ENCODE measurements at places on chromosomes 6 and 20. TPM values are rescaled to one million over a fixed set of nuclear protein-coding genes. Genes with fewer than 3 reads are reported as not detected.

DNA sequence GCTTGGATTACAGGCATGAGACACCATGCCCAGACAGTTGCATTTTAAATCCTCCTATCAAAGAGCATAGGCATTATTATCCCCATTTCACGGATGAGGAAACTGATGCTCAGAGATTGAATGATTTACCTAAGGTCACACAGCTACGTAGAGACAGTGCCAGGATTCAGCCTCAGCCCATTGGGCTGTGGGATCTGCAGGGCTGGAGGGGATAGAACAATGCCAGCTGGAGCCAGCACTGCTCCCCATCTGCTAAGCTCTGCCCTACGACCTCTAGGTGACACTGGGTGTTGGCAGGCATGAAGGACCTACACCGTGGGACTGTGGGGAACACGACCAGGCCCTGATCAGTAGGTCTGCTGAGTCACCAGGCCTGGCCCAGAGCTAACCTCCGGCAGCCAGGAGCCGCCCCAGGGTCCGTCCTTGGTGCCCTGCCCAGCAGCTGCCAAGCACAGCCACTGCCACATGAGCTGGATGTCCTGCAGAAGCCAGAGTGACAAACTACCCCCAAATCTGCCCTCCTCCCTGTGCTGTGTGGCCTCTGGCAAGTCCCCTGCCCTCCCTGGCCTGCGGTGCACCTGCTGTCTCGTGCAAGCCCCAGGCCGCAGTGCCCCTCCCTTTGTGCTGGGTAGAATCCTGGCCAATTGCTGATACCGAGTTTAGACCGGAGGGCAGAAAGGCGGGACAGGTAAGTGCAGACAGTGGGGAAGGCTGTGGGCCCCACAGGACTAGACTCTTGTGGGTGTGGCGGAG is 47.6 kb upstream of the PTGIS start:
- H3K4me1 ChIP-seq = no peaks in the 10 kb centered on the region
- peak; percentile 86 for DNase-seq
- no peaks in the 10 kb centered on the region for H3K27me3 ChIP-seq
- H3K36me3 ChIP-seq = no peaks in the 10 kb centered on the region

DNA sequence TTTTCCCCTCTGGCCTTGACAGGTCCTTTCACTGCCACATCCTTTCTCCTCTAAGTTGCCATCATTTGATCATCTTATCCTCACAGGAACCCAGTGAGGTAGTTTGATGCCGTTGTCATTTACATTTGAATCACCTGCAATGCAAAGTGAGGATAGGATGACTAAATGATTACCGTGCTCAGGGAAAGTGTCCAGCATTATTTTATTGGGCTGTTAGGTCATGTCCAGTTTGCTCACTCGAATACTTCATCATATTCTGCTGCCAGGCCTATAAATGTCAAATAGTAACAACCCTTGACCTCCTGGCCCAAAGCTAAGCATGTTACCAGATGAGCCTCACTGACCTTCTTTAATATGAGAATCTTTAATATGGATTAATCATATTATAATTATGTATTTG is 1068.7 kb upstream of the FLRT3 start:
- H3K4me1 ChIP-seq = no peaks in the 10 kb centered on the region
- H3K36me3 ChIP-seq = no peaks in the 10 kb centered on the region
- H3K4me3 ChIP-seq = no peak overlapping the region
- no peaks in the 10 kb centered on the region for H3K27me3 ChIP-seq

Gene TCEA2
- total RNA-seq = 45.5 TPM

DNA sequence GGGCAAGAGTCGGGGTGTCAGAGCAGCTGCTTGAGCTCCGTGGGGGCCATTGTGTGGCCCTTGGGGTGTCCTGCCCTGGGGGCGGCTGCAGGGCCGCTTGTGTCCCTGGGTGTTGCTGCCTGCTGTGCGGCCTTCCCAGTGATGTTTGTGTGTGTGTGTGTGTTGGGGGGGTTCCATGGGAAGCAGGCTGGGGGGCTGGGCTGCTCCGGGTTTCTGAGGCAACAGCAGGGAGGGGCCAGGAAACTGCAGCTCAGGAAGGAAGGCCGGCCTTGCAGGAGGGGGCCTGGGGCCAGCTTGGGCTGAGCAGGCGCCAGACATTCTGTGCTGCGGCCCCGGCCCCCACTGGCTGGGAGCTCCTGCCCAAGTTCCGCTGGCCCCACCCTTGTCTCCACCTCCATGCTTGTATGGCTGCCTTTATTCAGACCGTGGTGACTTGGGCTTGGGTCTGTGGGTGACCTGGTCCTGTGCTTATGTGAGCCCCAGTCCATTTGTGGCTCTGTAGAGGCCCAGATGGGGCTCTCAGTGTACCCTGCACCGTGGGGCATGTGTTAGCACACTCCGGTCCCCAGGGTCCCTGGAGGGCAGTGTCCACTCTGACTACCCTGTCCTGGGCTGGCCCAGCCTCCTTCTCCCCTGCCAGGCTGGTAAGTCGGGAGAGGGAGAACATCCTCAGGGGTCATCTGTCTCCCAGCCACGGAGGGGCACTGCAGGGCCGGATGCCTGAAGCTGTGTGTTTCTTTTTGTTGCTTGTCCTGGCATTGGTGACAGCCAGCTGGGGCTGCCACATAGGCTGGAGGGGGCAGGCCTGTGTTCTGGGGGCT is 4.6 kb upstream of the SOX18 start:
- H3K4me1 ChIP-seq = no peaks in the 10 kb centered on the region
- no peak for DNase-seq
- no peak overlapping the region for H3K4me3 ChIP-seq
- H3K27me3 ChIP-seq = no peaks in the 10 kb centered on the region

DNA sequence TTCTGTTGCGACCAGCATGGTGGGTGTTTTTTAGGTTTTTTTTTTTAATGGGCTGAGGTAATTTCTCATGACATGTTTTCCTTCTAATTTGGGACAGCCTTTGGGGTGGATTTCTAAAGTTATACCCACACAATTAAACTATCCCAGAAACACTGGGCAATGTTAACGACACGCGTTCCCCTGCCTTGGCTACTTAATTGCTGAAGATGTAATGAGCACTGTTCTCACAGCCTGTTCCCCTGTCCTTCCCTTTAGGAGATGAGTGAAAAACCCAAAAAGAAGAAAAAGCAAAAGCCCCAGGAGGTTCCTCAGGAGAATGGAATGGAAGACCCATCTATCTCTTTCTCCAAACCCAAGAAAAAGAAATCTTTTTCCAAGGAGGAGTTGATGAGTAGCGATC is 5.2 kb downstream of the NOP56 start:
- no peak overlapping the region for H3K4me3 ChIP-seq
- no peak for DNase-seq
- no peak overlapping the region for H3K27ac ChIP-seq
- no peaks in the 10 kb centered on the region for H3K27me3 ChIP-seq
- no peaks in the 10 kb centered on the region for H3K4me1 ChIP-seq
- H3K36me3 ChIP-seq = peaks cover 20% of the 10 kb centered on the region

- H3K27me3 ChIP-seq = no peaks in the 10 kb centered on the region
- no peak overlapping the region for H3K27ac ChIP-seq
- no peaks in the 10 kb centered on the region for H3K36me3 ChIP-seq
- peaks cover 6% of the 10 kb centered on the region for H3K4me1 ChIP-seq
- H3K4me3 ChIP-seq = no peak overlapping the region
These were observed 383.8 kb upstream of the CITED2 start for GRCh38 chr6:139758209-139758611.

Gene EYA4
- total RNA-seq = 4.4 TPM

Gene DLK2
- not detected for total RNA-seq

DNA sequence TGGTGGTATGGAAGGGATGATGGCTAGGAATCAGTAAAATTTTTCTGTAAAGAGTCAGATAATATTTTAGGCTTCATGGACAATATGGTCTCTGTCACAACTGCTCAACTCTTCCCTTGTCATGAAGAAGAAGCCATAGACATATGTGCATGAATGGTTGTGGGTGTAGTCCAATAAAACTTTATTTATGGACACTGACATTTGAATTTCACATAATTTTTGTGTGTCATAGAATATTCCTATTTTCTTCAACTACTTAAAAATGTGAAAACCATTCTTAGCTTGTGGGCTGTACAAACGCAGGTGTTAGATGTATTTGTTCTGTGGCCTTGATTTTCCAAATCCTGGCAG is 59.9 kb downstream of the SYNDIG1 start:
- H3K27ac ChIP-seq = no peak overlapping the region
- no peaks in the 10 kb centered on the region for H3K36me3 ChIP-seq
- no peak overlapping the region for H3K4me3 ChIP-seq
- no peaks in the 10 kb centered on the region for H3K4me1 ChIP-seq
- H3K27me3 ChIP-seq = no peaks in the 10 kb centered on the region

- no peaks in the 10 kb centered on the region for H3K27me3 ChIP-seq
- peaks cover 14% of the 10 kb centered on the region for H3K36me3 ChIP-seq
- no peak overlapping the region for H3K27ac ChIP-seq
- H3K4me3 ChIP-seq = no peak overlapping the region
- no peak for DNase-seq
These were observed 15.0 kb downstream of the SPAG4 start for GRCh38 chr20:35630636-35631035.

DNA sequence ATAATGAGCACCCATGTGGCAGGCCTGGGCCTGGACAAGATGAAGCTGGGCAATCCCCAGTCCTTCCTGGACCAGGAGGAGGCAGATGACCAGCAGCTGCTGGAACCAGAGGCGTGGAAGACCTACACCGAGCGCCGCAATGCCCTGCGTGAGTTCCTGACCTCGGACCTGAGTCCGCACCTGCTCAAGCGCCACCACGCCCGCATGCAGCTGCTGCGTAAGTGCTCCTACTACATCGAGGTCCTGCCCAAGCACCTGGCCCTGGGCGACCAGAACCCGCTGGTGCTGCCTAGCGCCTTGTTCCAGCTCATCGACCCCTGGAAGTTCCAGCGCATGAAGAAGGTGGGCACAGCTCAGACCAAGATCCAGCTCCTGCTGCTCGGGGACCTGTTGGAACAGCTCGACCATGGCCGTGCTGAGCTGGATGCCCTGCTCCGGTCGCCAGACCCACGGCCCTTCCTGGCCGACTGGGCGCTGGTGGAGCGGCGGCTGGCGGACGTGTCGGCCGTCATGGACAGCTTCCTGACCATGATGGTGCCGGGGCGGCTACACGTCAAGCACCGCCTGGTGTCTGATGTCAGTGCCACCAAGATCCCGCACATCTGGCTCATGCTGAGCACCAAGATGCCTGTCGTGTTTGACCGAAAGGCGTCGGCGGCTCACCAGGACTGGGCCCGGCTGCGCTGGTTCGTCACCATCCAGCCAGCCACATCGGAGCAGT is 1.9 kb downstream of the FNDC11 start:
- no peaks in the 10 kb centered on the region for H3K27me3 ChIP-seq
- no peaks in the 10 kb centered on the region for H3K36me3 ChIP-seq
- DNase-seq = no peak

- no peaks in the 10 kb centered on the region for H3K36me3 ChIP-seq
- H3K4me3 ChIP-seq = no peak overlapping the region
- DNase-seq = no peak
- H3K27ac ChIP-seq = no peak overlapping the region
These were observed 35.0 kb upstream of the RIN2 start for GRCh38 chr20:19723051-19723450.

GRCh38 chr6:163809364-163809763 is 394.8 kb downstream of the QKI start:
- H3K4me1 ChIP-seq = no peaks in the 10 kb centered on the region
- H3K4me3 ChIP-seq = no peak overlapping the region
- H3K27ac ChIP-seq = no peak overlapping the region
- no peak for DNase-seq

GRCh38 chr20:25675161-25675560 is 21.5 kb downstream of the ZNF337 start:
- DNase-seq = no peak
- no peak overlapping the region for H3K4me3 ChIP-seq
- H3K4me1 ChIP-seq = no peaks in the 10 kb centered on the region
- H3K36me3 ChIP-seq = peaks cover 19% of the 10 kb centered on the region
- H3K27me3 ChIP-seq = no peaks in the 10 kb centered on the region

GRCh38 chr6:155449450-155450239 is 6.0 kb downstream of the NOX3 start:
- H3K4me1 ChIP-seq = no peaks in the 10 kb centered on the region
- DNase-seq = no peak

GRCh38 chr6:39881851-39882530 is 52.3 kb downstream of the MOCS1 start:
- no peaks in the 10 kb centered on the region for H3K36me3 ChIP-seq
- no peak overlapping the region for H3K4me3 ChIP-seq
- peaks cover 5% of the 10 kb centered on the region for H3K4me1 ChIP-seq
- peak overlapping the region; percentile 53 for H3K27ac ChIP-seq
- no peaks in the 10 kb centered on the region for H3K27me3 ChIP-seq

Gene NECAB3
- 20.5 TPM for total RNA-seq

GRCh38 chr6:115360602-115361325 is 699.9 kb downstream of the FRK start:
- H3K4me3 ChIP-seq = no peak overlapping the region
- no peaks in the 10 kb centered on the region for H3K4me1 ChIP-seq
- no peak overlapping the region for H3K27ac ChIP-seq
- DNase-seq = no peak
- no peaks in the 10 kb centered on the region for H3K27me3 ChIP-seq

- DNase-seq = no peak
- no peaks in the 10 kb centered on the region for H3K27me3 ChIP-seq
- no peaks in the 10 kb centered on the region for H3K4me1 ChIP-seq
- no peak overlapping the region for H3K27ac ChIP-seq
- H3K36me3 ChIP-seq = no peaks in the 10 kb centered on the region
These were observed 156.4 kb upstream of the SYNCRIP start for GRCh38 chr6:85798931-85799652.

Gene TNXB
- 441 TPM for total RNA-seq

Gene BMP6
- total RNA-seq = 1.2 TPM

- no peaks in the 10 kb centered on the region for H3K36me3 ChIP-seq
- H3K4me1 ChIP-seq = no peaks in the 10 kb centered on the region
- H3K4me3 ChIP-seq = no peak overlapping the region
- no peak overlapping the region for H3K27ac ChIP-seq
These were observed 651.3 kb upstream of the ARID1B start for GRCh38 chr6:156125844-156126243.

Gene C20orf96
- total RNA-seq = 4.6 TPM

Gene FRK
- 9.3 TPM for total RNA-seq

Gene ADTRP
- 1.2 TPM for total RNA-seq

DNA sequence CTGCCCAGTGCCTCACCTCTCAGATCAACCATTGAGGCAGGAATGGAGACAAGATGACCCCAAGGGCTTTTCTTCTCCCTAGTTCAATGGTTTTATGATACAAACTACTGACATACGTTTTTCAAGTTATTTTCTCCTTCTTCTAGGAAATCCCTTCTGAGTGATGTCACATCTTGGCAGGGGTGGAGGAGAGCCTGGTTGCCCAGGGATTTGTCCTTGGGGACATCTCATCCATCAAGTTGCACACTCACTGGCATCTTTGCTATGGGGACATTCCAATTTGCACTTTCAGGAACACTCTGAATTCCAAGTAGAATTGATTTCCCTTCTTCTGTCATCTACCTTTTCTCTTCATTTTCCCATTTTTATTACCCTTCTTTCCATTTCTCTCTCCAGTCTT is 9.9 kb downstream of the ZFP57 start:
- H3K27ac ChIP-seq = no peak overlapping the region
- H3K4me3 ChIP-seq = no peak overlapping the region
- H3K36me3 ChIP-seq = no peaks in the 10 kb centered on the region

Gene PSORS1C1
- total RNA-seq = 4.3 TPM
